ENCODE measurements at places on chromosomes 5 and 9.

DNA sequence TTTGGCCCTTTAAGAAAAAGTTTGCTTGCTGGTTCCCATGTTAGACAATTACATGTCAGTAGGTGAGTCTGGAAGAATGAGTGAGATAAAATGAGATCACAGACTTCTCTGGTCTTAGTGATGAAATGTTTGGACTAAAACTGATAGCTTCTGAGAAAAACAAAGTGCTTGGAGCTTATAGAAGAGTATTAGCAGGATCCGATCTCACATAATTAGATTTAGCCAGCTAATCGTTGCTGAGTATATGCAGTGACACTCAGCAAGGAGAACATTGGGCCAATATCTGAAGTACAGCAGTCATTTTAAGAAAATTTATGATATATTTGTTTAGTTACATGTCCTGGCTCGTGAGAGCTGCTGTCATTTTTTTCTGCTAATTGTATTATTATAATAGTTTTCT is 135.8 kb downstream of the SNCAIP start:
- H3K4me1 ChIP-seq: no peaks in the 10 kb centered on the region
- no peak overlapping the region for H3K27ac ChIP-seq
- no peaks in the 10 kb centered on the region for H3K36me3 ChIP-seq
- H3K4me3 ChIP-seq: no peak overlapping the region
- H3K27me3 ChIP-seq: no peaks in the 10 kb centered on the region

DNA sequence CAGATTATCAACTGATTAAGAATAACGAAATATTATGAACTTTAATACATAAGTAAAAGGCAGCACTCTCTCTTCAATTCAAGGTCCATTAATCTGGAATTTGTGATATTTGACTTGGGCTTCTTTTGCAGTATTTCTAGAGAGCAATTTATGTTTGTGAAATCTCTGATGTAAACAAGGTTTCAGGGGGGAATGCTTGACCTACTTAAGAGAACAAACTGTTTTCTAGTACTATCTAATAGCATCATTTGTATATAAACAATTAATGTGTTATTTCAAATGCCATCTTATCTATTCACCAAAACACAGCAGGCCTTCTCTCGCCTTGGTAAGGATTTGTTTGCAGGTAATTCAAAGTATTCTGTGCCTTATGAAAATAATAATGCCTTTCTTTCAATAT is 103.6 kb upstream of the FST start:
- DNase-seq: no peak
- H3K4me1 ChIP-seq: no peaks in the 10 kb centered on the region
- H3K27ac ChIP-seq: no peak overlapping the region
- no peak overlapping the region for H3K4me3 ChIP-seq

DNA sequence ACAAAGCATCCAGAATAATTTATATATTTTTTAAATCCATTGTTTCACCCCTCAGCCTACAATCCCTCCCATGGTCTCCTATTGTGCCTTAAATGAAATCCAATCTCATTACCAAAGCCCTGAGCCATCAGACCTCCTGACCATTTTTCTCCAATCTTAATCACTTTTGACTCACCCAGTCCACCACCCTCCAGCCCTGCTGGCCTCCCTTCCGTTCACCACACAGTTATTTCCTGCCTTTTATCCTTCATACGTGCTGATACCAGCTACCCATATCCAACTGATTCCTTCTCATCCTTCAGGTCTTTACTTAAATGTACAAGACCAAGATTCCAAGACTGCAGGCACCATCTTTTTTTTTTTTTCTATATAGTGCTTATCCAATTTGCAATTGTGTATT is 1026.7 kb upstream of the DMAC1 start:
- no peak for DNase-seq
- no peak overlapping the region for H3K4me3 ChIP-seq
- no peak overlapping the region for H3K27ac ChIP-seq
- no peaks in the 10 kb centered on the region for H3K4me1 ChIP-seq
- peaks cover 4% of the 10 kb centered on the region for H3K27me3 ChIP-seq

DNA sequence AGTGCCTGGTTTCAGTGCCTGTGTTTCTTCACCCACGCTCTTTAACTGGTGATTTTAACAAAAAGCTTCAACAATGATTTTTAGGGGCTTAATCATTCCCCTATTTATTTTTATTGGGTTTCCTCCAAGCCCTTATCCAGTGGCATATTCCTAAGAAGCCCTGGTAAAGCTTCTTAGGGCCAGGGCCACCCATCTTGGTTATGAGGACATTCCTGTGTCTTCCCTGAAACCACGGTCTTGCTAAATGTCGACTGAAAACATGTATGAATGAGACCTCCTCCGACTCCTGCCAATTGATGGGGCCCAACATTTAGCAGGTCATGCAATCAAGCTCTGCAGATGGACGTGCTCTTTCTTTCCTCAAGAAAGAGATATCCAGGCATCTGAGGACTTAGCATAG is 13.7 kb upstream of the CARTPT start:
- H3K27me3 ChIP-seq: peaks cover 4% of the 10 kb centered on the region
- no peak overlapping the region for H3K4me3 ChIP-seq
- no peak overlapping the region for H3K27ac ChIP-seq
- H3K36me3 ChIP-seq: no peaks in the 10 kb centered on the region
- H3K4me1 ChIP-seq: peaks cover 1% of the 10 kb centered on the region

DNA sequence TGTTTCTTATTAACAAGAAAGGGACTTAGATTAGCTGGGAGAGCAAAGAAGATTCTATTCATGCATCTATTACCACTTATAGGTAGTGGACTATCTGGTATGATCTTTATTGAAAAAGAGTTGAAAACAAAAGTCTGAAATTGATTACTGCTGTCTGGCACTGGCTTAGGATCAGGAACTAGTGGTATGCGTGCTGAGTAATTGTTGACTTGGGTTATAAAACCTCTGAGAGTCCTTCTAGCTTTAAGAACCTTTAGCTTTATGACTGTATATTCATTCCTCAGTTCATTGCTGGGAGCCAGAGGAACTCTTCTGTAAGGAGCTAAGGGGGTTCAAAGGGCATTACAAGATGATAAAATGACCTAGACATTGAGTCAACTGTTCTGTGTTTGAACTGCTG is 7.6 kb downstream of the SLC1A1 start:
- no peak overlapping the region for H3K4me3 ChIP-seq
- H3K4me1 ChIP-seq: no peaks in the 10 kb centered on the region
- H3K27ac ChIP-seq: no peak overlapping the region
- H3K36me3 ChIP-seq: no peaks in the 10 kb centered on the region
- no peak for DNase-seq
- H3K27me3 ChIP-seq: peaks cover 15% of the 10 kb centered on the region

DNA sequence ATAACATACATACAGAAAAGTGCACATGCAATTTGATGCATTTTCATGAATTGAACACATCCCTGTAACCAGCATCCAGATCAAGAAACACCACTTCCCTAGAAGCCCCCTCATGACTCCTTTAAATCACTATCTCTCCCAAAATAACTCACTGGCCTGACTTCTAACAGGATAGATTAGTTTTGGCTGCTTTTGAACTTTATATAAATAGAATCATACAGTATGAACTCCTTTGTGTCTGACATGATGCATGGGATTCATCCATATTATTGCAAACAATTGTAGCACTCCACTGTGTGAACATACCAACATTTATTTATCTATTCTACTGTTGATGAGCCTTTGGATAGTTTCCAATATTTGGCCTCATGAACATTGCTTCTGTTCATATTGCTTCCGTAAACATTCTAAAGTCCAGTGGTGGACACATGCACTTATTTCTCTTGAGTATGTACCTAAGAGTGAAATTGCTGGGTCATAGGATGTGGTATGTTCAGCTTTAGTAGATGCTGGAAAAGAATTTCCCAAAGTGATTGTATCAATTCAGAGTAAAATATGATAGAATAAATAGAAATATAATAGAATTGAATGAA is 148.7 kb upstream of the GDNF start:
- no peaks in the 10 kb centered on the region for H3K36me3 ChIP-seq
- no peaks in the 10 kb centered on the region for H3K27me3 ChIP-seq
- H3K4me3 ChIP-seq: no peak overlapping the region
- DNase-seq: no peak
- H3K27ac ChIP-seq: no peak overlapping the region

DNA sequence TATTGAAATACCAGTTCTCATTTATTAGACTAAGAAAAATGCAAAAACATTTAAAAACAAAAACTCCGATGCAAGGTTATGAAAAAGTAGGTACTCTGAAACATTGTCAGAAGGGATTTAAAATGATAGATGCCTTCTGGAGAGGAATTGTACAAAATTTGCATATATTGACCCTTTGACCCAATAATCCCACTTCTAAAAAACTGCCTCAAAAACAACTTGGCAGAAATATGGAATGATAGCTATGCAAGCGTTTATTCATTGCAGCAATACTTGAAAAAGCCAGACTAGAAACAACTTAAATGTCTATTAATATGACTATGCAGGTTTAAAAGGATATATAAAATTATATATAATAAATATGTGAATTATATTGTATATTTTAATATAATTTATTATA is 118.4 kb downstream of the PLK2 start:
- H3K27me3 ChIP-seq: no peaks in the 10 kb centered on the region
- no peaks in the 10 kb centered on the region for H3K4me1 ChIP-seq
- no peak overlapping the region for H3K4me3 ChIP-seq
- DNase-seq: no peak
- H3K27ac ChIP-seq: no peak overlapping the region
- H3K36me3 ChIP-seq: no peaks in the 10 kb centered on the region

DNA sequence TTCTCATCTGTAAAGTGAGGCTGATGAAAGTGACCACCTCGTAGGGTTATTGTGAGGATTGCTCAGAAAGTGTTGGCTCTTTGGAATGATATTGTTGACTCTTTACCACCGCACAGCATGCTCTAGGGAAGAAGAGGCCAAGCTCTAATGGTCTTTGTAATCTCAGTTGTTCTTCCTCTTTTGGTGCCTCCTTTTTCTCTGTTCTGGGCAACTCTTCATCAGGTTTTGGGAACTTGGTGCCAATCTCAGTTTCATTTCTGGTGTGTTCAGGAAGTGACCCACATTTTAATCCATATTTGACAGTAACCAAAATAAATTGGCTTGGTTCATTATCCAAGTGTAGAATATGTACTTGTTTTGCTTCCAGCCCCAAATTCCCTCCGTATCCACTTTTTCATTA is 25.1 kb downstream of the ARHGAP26 start:
- H3K36me3 ChIP-seq: peaks cover 2% of the 10 kb centered on the region
- peaks cover 47% of the 10 kb centered on the region for H3K4me1 ChIP-seq
- no peak overlapping the region for H3K27ac ChIP-seq
- no peak overlapping the region for H3K4me3 ChIP-seq
